ENCODE measurements at places on chromosomes 5 and 9.

- no peak for DNase-seq
These were observed 43.2 kb downstream of the TMEM167A start for GRCh38 chr5:83034036-83034435.

- DNase-seq, result no peak
These were observed 48.3 kb downstream of the MRPS27 start for GRCh38 chr5:72271702-72272101.

DNA sequence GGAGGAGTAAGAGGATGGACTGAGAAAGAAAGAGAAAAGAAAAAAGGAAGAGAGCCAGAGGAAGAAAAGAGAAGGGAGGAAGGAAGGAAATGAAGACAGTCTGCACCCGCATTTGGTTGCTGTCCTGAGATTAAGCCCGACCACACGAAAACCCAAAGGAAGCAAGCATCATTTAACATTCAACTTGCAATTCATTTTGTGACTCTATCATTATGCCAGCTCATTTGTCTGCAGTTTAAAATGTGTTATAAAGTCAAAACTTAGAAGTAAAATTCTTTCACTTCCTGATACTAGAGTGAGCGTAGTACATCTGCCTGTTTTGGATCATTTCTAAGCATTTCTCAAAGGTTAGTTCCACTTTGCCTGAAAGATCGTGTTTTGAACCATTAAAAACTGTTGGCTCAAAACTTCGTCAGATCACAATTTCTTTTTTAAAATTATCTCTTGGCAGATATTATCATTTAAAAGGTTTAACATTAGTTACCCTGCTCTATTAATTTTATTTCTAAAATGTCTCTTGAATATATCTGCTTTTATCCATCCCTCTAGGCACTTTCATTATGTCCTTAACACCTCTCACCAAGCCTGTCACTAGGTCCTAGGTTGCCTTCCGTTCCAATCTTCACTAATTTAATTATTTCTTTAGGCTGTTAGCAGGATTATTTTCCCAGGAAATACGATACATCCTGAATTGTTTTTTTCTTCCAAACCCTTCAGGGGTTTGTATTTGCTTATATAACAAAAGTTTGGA lies 240.9 kb downstream of the TLE4 start:
- DNase-seq, result no peak

DNA sequence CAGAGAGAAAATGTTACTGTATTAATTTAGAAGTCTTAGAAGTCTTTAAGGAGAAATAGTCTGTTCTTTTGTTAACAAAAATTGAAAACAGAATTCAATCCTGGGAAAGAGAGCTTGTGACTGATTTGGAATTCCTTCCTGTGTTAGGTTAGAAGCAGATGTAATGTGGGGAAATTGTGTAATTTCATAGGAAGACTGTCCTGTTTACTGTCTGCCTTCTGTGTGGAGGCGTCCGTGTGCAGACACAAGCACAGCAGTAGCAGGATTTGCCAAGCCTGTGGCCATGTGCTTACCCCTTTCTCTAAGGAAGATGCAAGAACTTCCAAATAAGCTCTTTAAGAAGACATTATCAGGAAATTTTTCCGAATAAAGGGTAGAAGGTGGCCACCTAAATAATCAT lies 36.7 kb upstream of the F2R start:
- no peak for DNase-seq

DNA sequence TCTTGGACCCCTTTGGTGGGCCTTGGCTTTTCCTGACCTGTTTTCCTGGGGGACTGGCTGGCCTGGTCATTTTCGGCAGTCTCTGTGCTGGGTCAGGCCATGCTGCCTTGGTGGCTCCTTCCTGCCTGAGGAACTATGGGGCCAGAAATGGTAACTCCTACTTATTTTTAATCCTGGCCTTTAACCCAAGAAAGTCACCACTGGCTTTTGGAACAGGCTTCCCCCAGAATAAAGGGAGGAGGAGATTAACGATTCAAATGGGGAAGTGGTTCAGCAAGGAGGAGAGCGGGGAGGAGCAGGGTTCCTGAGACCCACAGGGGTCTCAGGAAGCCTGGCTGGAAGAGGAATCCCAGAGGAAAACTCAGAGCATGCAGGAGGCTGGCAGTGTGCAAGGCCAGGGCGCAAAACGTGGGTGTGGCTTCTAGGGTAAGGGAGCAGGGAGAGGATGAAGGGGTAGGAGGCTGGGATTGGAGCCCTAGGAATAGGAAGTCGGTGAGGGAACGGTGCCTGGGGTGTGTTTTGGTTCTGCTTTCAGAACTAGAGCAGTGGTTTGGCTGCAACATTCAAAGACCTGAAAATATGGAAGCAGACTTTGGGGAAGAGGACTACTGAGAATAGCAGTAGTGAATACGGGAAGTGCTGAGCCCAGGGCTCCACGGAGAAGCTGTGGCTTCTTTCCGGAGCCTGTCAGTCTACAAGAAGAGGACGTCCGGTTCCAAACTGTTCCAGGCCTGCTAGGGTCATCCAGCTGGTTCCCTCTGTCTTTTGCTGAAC lies 271.1 kb upstream of the KLF4 start:
- no peak for DNase-seq

GRCh38 chr9:1157836-1158235 lies 107.7 kb downstream of the DMRT2 start:
- no peak for DNase-seq

GRCh38 chr9:6271508-6272228 lies 56.1 kb downstream of the IL33 start:
- no peak for DNase-seq

DNA sequence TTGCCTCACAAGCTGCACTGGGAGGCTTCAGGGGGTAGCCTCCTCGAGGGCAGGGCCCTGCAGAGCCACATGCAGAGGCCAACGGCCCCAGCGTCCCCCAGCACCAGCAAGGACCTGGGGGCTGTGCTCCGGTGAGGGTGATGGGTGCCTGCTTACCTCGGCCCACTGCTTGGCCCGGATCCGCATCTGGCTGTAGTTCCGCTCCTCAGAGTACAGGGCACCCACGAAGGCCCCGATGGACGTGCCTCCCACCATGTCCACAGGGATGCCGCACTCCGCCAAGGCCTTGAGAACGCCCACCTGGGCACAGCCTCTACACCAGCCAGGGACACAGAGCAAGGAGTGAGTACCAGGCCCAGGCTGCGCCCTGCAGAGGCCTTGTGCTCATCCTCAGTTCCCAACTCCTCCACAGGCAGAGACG lies 8.0 kb upstream of the NSMF start:
- no peak for DNase-seq

GRCh38 chr5:81854485-81854884 lies 103.6 kb upstream of the SSBP2 start:
- no peak for DNase-seq

DNA sequence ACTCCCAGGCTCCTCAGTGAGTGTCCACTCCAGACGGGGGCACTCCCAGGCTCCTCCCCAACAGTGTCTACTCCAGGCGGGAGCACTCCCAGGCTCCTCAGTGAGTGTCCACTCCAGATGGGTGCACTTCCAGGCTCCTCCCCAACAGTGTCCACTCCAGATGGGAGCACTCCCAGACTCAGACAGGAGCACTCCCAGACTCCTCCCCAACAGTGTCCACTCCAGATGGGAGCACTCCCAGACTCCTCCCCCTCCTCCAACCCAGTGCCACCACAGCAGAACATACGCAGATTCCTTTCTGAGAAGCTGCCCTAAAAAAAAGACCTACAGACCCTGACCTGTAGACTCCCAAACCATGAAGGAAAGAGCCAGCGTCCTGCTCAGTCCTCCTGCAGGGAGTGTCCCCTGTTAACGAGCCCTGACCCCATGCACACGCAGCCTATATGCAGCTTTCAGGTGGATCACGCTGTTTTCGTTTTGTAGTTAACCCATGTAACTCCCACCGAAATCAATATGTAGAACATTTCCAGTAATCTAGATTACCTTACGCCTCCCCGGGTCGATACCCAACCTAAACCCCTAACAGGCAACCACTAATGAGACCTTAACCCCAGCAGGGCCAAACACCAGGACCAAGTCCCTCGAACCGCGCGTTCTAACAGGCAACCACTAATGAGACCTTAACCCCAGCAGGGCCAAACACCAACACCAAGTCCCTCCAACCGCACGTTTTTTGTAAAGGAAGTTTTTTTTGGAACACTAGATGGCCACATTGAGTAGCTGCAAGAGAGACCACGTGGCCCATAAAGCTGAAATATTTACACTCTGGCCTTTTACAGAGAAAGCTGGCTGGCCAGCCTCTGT lies 15.7 kb downstream of the PNPLA7 start:
- DNase-seq, result peak; percentile 59

- DNase-seq, result peak; percentile 61
These were observed 33.2 kb downstream of the FBXO38 start for GRCh38 chr5:148416921-148417320.

- DNase-seq, result no peak
These were observed 172.0 kb downstream of the ROR2 start for GRCh38 chr9:91778031-91778430.
